ENCODE measurements at places on chromosomes 2 and 18. TPM values are rescaled to one million over a fixed set of nuclear protein-coding genes. Genes with fewer than 3 reads are reported as not detected.

The CROCC2 gene
- total RNA-seq, result not detected

The CCDC74A gene
- 17.0 TPM for total RNA-seq

The ZNF397 gene
- total RNA-seq, result 3.5 TPM

The ADD2 gene
- total RNA-seq, result 27.6 TPM

The PPP1R1C gene
- total RNA-seq, result 2.6 TPM

The KLF11 gene
- total RNA-seq, result 4.3 TPM

The COL5A2 gene
- 75.7 TPM for total RNA-seq

The CCL20 gene
- total RNA-seq, result 4.2 TPM

The STAT4 gene
- total RNA-seq, result 3.2 TPM

The STARD6 gene
- total RNA-seq, result not detected

The ALPI gene
- not detected for total RNA-seq

The GPN1 gene
- total RNA-seq, result 57.8 TPM

The SERPINB3 gene
- total RNA-seq, result not detected

The DNAH6 gene
- total RNA-seq, result 0.05 TPM

The GNAL gene
- total RNA-seq, result 6.0 TPM

The EMILIN1 gene
- 0.47 TPM for total RNA-seq

The SKA1 gene
- 11.9 TPM for total RNA-seq

The IL36G gene
- total RNA-seq, result not detected

The EXOC6B gene
- 7.1 TPM for total RNA-seq

The IL36RN gene
- total RNA-seq, result 0.21 TPM

The TCF23 gene
- not detected for total RNA-seq

The B3GNT7 gene
- total RNA-seq, result 2.6 TPM

The LOXHD1 gene
- not detected for total RNA-seq

The SP5 gene
- total RNA-seq, result 0.06 TPM

The ANO7 gene
- total RNA-seq, result 1.9 TPM

The ALPG gene
- 0.33 TPM for total RNA-seq

The IL36A gene
- not detected for total RNA-seq

The RAB31 gene
- total RNA-seq, result 22.0 TPM

The ST6GAL2 gene
- 16.1 TPM for total RNA-seq

The ASXL3 gene
- not detected for total RNA-seq

The ACVR1C gene
- not detected for total RNA-seq

The ARHGAP28 gene
- total RNA-seq, result 0.02 TPM

The BCL2 gene
- total RNA-seq, result 0.53 TPM

The DPP4 gene
- total RNA-seq, result 0.56 TPM

The ACKR3 gene
- 15.4 TPM for total RNA-seq

The GRP gene
- total RNA-seq, result not detected

The ALLC gene
- not detected for total RNA-seq

The C1GALT1C1L gene
- 2.0 TPM for total RNA-seq

The GRHL1 gene
- 1.3 TPM for total RNA-seq

The CD8B2 gene
- total RNA-seq, result not detected

The RGPD4 gene
- not detected for total RNA-seq

The HDAC4 gene
- 5.3 TPM for total RNA-seq

The TLX2 gene
- 0.48 TPM for total RNA-seq

The GATA6 gene
- 1.8 TPM for total RNA-seq

The PFN4 gene
- total RNA-seq, result 1.1 TPM

The SGPP2 gene
- total RNA-seq, result 0.42 TPM

The STEAP3 gene
- 51.2 TPM for total RNA-seq

The WNT10A gene
- 0.10 TPM for total RNA-seq

The CYP27A1 gene
- total RNA-seq, result 0.14 TPM

The SAG gene
- total RNA-seq, result not detected

The PCARE gene
- not detected for total RNA-seq
